ENCODE measurements at places on chromosomes 5 and 9.

DNA sequence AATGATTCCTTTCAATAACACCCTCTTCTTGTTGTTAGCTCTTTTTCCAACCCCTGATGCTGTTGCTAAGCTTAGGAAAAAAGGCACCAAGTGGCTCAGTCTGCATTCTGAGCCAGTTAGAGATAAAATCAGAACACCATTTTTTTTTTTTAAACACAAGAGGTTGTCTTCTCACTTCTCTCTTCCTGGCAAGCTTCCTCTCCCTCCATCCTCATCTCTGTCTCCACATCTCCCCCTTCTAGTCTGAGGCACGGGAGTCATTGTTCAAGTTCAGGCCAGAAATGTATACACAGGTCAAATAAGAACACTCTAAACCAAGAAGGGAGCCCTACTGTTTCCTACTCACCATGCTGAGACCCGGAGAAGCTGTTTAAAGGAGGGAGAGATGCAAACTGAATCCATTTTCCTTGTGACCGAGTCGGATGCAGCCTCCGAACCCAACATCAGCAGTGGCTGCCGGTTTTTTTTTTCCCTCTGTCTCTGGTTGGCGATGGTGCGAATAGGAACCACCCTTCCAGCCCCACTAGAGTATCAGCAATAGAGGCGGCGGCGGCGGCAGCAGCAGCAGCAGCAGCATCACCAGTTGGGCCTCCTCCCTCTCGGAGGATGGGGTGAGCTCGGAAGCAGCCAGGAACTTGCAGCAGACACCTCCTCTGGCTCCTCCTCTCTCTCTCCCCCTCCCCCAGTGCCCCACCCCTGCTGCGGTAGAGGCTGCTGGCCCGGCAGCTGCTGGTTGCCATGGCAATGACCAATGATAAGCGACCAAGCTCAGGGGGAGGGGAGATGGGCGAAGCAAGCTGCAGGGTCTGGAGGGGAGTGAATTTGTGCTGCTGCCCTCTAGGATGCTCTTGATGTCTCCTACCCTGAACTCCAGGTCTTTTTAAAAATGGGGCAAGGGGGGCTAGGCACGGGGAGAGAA is at the start of gene JAKMIP2:
Gene JAKMIP2 (minus strand): TSS at position 619 of the 919 bp plus-strand sequence. CDS start 110,922 bp downstream, outside the sequence.
- DNase-seq = peak; percentile 82

- peak; percentile 68 for DNase-seq
These were observed 202.5 kb downstream of the MEF2C start for GRCh38 chr5:88680253-88681132.

DNA sequence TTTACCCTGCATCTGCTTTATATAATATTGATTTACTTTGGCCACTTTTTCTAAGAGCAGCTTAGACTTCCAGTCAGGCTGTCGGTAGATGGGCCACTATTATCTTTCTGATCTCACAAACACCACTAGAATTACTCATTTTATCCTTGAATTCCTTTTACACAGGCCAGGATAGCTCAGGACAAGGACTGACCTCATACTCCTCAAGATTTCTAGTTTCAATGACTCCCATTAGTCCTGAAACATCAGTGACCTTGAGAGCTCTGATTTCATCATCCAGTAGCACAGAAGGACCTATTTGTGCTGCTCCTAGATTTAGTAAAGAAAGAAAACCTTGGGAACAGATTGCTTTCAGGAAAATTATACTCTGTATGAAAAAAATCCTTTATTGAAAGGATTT is 727.9 kb upstream of the PTPRD start:
- no peak for DNase-seq

- no peak for DNase-seq
These were observed 88.0 kb downstream of the DAP start for GRCh38 chr5:10673017-10673389.

DNA sequence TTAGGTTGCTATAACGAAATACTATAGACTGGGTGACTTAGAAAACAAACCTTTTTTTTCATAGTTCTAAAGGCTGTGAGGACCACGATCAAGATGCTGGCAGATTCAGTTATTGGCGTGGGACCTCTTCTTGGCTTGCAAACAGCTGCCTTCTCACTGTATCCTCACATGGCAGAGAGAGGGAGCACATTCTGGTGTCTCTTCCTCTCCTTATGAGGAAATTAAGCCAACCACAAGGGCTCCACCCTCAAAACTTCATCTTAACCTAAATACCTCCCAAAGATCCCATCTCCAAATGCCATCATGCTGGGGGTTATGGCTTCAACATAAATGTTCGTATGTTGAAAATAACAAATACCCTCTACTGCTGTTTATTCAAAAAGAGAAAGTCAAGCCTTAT is 197.1 kb downstream of the CEMIP2 start:
- no peak for DNase-seq

- no peak for DNase-seq
These were observed 79.0 kb upstream of the TNC start for GRCh38 chr9:115196919-115197318.

GRCh38 chr9:87212605-87213021 is 265.3 kb upstream of the GAS1 start:
- no peak for DNase-seq

DNA sequence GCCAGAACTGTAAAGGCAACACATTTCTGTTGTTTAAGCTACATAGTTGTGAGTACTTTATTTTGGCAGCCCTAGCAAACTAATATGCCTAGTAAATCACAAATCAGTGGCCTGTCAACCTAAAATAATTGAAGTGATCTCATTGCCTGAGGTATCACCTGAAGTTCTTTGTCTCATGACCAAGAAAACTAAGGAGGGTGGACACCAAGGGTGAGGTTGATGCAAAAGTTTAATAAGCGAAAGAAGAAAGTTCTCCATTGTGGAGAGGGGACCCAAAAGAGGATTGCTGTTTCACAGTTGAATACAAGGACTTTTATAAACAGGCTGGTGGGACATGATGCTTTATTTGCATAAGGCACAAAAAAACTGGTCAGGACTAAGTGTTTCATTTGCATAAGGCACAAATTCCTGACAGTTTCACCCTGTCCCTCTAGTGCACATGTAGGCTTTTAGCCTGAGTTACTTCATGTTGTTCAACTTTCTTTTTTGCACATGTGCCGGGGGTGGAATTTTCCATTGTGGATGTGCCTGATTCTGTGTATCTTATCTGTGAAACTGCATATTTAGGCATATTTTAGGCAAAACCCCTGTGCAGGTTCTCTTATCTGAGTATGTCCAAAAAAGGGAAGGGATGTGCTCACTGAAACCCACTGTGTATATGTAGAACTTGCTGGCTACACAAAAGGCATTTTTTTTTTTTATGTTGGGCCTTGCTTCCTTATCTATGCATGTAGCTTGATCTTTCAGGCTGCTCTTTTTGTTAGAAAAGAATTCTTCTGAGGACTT is 108.6 kb upstream of the RAI14 start:
- DNase-seq = no peak

DNA sequence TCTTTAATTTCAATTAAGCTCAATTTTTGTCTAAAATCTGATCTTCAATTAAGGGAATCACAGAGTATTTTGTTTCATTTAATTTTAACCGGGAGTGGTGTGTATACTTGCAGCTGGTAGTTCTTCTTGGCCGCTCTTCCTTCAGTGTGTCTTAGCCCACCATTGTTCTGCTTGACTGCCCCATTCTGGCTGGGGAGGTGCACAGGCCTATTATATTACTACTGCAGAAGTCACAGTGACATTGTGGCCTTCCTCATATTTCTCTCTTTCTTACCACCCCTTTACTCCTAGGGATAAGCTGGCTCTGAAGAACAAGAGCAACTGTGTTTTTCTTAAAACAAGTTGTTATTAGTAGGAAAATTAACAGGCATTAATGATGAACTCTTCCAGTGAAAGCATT is 123.7 kb downstream of the ATG10 start:
- no peak for DNase-seq

- DNase-seq = no peak
These were observed 11.5 kb upstream of the MYOT start for GRCh38 chr5:137856201-137856600.

- peak; percentile 79 for DNase-seq
These were observed 15.8 kb upstream of the RAPGEF1 start for GRCh38 chr9:131755541-131756198.

- no peak for DNase-seq
These were observed 41.0 kb upstream of the PCSK1 start for GRCh38 chr5:96474073-96474472.

DNA sequence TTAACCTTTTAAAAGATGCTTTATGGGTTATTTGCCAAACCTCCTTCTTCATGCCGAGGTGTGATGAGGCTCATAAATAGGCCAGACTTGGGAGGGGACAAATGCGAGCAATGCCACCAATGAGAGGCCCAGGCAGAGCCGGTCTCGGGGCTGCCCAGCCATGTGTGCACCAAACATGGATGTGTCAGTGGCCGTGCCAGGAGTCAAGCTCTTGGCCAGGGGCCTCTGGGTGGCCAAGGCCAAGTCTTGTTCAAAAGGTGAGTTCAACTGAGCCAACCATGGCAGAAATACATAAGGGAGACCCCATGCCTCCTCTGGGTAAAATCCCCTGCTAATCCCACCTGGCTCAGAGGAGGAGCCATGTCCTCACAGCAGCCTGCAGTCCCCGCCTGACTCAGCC is 10.9 kb upstream of the LCN15 start:
- DNase-seq = no peak

DNA sequence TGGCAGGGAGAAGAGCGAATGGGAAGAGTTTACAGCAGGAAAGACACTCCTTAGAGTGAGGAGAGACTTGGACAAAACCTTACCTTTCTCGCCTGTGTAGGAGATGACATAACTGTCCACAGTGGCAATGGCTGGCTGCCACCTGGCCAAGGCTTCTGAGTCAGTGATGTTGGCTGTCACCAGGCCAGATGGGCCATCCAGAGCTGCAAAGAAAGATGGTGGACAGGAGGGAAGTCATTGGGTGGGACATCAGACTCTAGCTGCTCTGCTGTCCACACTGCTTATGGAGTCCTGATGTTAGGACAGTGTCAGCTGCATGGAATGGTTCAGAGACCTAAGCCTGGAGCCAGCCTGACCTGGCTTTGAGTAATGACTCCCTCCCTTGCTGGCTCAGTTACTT is 79.8 kb downstream of the TNC start:
- no peak for DNase-seq

DNA sequence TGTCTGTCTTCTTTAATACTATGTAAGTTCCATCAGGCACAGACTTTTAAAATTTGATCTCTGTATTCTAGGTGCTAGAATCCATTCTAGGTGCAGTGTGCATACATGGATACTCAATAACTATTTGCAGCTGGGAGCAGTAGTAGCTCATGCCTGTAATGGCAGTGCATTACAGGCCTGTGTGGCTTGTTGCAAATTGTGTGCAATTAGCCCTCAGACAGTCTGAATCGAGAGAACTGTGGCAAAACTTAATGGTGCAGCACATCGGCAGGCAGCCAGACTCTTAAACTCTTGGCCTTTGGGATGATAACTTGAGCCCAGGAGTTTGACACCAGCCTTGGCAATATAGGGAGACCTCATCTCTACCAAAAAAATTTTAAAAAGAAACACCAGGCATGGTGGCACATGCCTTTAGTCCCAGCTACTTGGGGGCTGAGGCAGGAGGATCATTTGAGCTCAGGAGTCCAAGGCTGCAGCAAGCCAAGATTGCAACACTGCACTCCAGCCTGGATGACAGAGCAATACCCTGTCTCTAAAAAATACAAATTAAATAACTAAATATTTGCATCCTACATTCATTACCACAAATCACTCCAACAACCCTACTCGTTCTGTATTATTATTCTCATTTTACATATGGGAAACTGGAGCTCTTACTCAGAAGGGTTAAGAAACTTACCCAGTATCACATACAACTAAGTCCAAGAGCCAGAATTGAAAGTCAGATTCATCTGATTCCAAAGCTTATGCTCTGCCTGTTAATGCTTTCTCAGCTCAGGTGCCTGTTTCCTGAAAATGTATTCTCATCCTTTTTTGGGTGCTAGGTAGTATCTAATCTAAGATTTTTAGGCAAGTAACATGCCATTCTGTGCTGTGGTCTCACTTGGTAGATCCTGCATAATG is 30.1 kb downstream of the PRKACG start:
- DNase-seq = no peak

DNA sequence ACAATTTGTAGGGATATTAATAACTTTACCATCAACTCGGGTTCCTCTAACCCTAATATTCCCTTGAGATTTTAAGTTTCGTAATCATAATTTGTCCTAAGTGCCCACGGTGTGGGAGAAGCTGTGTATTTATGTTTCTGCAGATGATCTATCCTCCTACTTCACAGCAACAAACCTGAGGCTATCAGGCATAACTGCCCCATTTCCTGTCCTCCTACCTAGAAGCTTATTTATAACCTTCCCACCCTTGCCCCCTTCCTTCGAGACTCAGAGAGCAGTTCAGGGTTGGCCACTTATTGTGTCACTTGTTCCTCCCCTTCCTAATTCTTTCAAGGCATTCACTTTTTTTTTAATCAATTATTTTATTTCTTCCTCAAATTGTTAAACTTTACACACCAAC is 29.6 kb upstream of the LCP2 start:
- no peak for DNase-seq

- DNase-seq = no peak
These were observed 284.0 kb upstream of the TLE4 start for GRCh38 chr9:79287708-79288290.

GRCh38 chr5:157100140-157100679 is 8.6 kb downstream of the HAVCR2 start:
- no peak for DNase-seq

- no peak for DNase-seq
These were observed 181.4 kb upstream of the MAP3K1 start for GRCh38 chr5:56633950-56634349.

GRCh38 chr5:67311208-67311607 is 114.6 kb upstream of the CD180 start:
- DNase-seq = no peak

- DNase-seq = no peak
These were observed 4.0 kb upstream of the PRRC1 start for GRCh38 chr5:127513408-127513970.

- DNase-seq = no peak
These were observed at the start of gene HEMGN for GRCh38 chr9:97938081-97938644. TSS of gene HEMGN (minus strand) at chr9:97938172. CDS start at chr9:97938136, 36 bp downstream.

DNA sequence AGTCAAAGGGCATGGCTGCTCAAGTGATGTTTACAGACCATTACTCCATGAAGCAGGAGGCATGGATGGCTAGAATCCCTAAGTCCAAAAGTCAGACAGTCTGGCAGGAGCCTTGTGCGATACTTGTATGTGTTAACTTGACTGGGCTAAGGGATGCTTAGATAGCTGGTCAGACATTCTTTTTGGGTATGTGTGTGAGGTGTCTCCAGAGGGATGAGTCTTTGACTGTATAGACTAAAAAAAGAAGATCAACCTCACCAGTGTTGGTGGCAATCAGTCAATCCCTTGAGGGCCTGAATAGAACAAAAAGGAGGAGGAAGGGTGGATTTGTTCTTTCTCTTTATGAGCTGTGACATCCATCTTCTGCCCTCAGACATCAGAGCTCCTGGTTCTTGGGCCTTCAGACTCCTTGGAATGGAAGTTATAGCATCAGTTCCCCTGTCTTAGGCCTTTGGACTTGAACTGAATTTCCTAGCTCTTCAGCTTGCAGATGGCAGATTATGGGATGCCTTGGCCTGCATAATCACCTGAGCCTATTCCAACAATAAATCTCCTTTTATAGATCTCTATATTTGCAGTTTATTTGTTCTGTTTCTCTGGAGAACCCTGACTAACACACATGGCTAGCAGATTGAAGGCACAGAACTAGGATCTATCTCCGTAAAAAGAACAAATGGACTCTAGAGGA is 9.7 kb upstream of the HSPB3 start:
- no peak for DNase-seq

Measured in activated gamma-delta T cell treated with anti-CD3 and anti-CD28 coated beads, Interleukin-2, amount 50 U/mL, for 16 hours (primary cell).